ENCODE measurements at places on chromosomes 1 and 21.

- no peak for DNase-seq
These were observed 358.3 kb upstream of the GREM2 start for GRCh38 chr1:240970253-240970652.

DNA sequence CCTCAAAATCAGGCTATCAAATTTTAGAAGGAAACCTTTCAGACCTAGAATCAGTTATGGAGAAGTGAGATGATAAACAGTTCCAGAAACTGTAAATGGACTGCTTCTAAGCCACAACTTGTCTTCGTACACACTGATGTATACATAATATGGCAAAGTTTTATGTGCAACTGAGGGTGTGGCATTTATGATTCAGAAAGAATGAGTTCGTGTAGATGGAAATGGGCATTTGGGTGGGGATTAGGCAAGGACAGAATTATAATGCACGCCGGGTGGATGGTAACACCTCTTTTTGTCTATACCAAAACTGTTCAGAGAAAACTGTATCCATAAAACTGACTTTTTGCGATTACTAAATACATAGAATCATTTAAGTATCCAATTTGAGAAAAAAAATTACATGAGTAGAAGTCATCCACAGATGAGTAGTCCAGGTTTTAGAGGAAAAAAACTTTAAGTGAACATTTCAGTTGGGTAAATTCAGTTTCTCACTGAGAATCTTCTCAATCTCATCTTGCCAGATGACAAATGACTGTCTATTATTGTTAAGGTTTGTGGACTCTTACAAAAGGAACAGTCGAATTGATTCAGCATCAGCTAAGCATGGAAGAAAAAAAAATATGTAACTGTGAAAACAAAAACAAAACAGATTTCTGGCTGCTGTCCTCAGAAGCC is 22.5 kb downstream of the ERRFI1 start:
- no peak for DNase-seq

DNA sequence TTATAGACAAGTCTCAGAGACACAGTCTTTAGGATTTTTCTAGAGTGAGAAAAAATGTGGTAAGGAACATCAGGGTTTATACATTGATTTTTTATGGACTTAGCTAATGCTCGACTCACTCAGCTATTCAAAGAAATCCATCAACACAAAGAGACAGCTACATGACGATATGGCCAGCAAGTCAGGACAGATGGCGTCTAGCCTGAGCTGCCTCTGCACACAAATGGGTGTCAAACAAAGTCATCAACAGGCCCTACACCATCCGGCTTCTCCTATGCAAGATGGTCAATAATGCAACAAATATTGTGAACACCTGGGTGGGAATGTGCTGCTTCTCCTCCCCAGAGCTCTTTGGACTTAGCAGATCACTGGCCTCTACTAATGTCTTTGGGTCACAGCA is 13.3 kb upstream of the ERICH3 start:
- no peak for DNase-seq

DNA sequence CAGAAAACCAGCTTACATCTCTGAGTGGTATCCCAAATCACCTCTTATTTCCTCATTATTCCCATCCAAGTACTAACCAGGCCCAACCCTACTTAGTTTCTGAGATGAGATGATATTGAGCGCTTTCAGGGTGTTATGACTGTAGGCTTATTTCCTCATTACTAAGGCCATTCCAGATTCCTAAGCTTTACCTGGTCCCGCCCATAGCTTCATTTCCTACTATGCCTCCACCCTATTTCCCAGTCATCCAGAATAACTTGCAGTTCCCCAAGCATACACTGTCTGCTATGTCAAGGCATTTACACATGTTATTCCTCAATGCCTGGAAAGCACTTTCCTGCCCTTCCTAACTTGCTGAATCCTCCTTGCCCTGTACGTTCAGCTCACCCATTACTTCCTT is 79.3 kb upstream of the SPAG17 start:
- no peak for DNase-seq

DNA sequence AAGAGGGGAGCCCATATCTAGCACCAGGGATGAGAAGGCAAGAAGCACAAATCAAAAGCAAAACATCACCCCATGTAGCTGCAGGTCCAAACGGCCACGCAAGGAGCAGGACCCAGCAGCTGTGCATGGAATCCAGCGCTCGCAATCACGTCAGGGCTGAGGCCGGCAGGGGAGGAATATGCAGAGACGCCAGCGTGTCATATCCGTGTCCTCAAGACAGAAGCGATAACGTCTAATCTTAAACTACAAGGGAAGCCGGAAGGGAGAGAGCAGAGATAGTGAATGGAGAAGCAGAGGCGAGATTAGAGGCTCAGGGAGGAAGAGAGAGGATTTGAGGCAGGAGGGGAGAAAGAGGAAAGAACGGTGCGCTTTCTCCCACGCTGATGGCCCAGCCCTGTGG is 39.1 kb downstream of the FBXO2 start:
- no peak for DNase-seq

Measured in NB4 (cell line).